K562 (cell line): ENCODE measurements at places on chromosomes 7 and 10. TPM values are rescaled to one million over a fixed set of nuclear protein-coding genes. Genes with fewer than 3 reads are reported as not detected.
A peak's percentile ranks its signal among the peaks of the same experiment; 100 is the strongest.

GRCh38 chr10:76554033-76554408 lies 1083.6 kb downstream of the KCNMA1 start:
- no peaks in the 10 kb centered on the region for H3K27me3 ChIP-seq
- H3K4me1 ChIP-seq: no peaks in the 10 kb centered on the region
- no peak overlapping the region for H3K4me3 ChIP-seq
- no peaks in the 10 kb centered on the region for H3K36me3 ChIP-seq
- H3K27ac ChIP-seq: no peak overlapping the region

TSPAN13 gene
- 26.8 and 28.9 TPM in 2 replicates for total RNA-seq

- H3K4me3 ChIP-seq: no peak overlapping the region
- H3K27me3 ChIP-seq: no peaks in the 10 kb centered on the region
- H3K4me1 ChIP-seq: peaks cover 27% of the 10 kb centered on the region
- peaks cover 12% of the 10 kb centered on the region; the same call in 1 of the 3 replicates for H3K36me3 ChIP-seq
- no peak overlapping the region for H3K27ac ChIP-seq
Measured at GRCh38 chr7:1981201-1981877, 251.4 kb downstream of the MAD1L1 start.

DNA sequence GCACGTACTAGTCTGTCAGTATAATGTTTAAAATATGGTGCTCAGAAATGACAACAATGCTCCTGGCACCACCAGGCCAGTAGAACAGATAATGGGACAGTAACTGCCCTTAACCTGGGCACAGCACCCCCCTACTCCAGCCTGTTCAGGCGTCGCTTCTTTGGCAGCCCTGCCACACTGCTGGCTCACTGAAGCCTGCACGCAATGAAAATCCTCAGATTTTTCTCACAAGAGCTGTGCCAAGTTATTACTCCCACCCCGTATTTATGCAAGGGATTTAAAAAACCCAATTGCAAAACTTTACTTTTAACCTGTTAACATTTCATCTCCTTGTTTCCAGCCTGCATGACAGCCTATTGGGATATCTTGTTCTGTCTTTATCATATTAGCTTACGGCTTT lies 56.6 kb upstream of the LAMB1 start:
- H3K27ac ChIP-seq: no peak overlapping the region
- H3K4me3 ChIP-seq: no peak overlapping the region
- H3K4me1 ChIP-seq: no peaks in the 10 kb centered on the region
- no peaks in the 10 kb centered on the region for H3K27me3 ChIP-seq

- H3K4me3 ChIP-seq: no peak overlapping the region
- H3K27me3 ChIP-seq: peaks cover 44% of the 10 kb centered on the region
- no peak overlapping the region for H3K27ac ChIP-seq
- H3K36me3 ChIP-seq: no peaks in the 10 kb centered on the region
- DNase-seq: no peak
- no peaks in the 10 kb centered on the region; the same call in 2 of the 3 replicates for H3K4me1 ChIP-seq
Measured at GRCh38 chr7:150449206-150449952, 1.1 kb upstream of the GIMAP8 start.

DNA sequence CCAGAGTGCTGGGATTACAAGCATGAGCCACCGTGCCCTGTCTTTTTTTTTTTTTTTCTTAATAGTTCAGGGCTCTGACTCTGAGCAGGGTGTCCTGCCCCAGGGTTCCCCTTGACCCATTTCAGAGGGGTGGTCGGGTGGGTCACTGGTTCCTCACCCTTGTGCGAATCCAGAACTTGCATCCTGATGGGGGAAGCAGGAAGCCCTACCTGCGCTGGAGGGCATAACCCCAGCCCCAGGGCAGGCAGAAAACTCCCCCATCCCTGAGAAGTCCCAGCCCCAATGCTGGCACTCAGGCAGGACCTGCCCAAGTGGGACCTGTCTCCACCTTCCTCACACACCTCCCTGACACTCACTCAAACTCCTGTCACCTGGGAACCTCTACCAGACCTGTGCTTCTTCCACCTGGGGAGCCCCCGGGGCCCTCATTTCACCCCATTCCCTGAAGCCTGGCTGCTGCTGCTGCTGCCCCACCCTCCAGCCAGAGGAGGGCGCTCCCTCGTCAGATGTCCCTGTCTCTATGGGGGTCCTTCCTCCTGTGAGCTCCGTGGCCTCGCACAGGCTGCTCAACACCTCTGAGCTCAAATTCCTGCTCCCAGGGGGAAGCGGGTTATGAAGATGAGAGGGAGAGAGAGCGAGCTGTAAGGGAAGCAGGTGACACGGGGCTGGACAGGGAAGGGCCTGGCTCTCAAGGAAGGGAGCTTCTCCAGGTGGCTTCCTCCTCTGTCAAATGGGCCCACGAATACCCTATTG lies 15.1 kb upstream of the ZNF273 start:
- no peak overlapping the region for H3K27ac ChIP-seq
- H3K4me3 ChIP-seq: no peak overlapping the region
- no peak for DNase-seq
- no peaks in the 10 kb centered on the region for H3K27me3 ChIP-seq
- H3K4me1 ChIP-seq: peaks cover 34% of the 10 kb centered on the region; the same call in 2 of the 3 replicates
- H3K36me3 ChIP-seq: no peaks in the 10 kb centered on the region

DNA sequence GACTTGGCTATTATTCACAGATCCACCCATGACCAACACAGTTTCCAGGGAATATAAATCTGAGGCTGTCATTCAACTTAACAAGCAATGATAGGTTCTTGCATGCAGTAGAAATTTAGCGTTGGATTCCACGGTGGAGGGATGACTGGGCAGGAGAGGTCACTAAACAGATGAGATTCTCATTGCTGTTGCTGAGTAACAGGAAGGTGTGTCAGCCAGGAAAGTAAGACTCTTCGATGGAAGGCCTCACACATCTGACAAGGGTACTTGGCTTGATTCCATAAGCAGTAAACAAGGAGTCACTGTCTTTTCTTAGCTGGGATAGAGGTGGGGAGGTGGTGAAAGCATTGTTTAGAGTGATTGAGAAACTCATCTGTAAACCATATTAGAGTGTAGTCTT lies 1152.0 kb downstream of the SORCS3 start:
- H3K36me3 ChIP-seq: no peaks in the 10 kb centered on the region
- H3K27ac ChIP-seq: no peak overlapping the region
- no peaks in the 10 kb centered on the region for H3K4me1 ChIP-seq
- H3K4me3 ChIP-seq: no peak overlapping the region
- no peaks in the 10 kb centered on the region for H3K27me3 ChIP-seq
- no peak for DNase-seq

DNA sequence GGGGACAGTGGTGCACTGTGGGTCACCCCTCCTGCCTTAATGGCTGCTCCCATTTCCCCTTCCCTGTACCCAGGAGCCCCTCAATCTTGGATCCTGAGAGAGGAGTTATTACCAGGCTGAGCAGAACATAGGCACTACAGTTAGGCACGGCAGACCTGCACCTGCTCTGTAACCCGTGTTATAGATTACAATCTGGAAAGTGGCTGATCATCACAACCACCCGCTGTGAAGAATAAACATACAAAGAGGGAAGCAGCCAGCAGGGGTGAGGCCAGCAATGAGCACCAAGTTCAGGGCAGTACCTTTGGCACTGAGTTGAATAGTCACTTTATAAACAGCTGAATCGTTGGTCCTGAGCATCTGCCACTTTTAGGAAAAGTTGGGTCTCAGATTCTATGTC lies 1.7 kb downstream of the CDHR1 start:
- DNase-seq: no peak
- peaks cover 23% of the 10 kb centered on the region for H3K4me1 ChIP-seq
- no peak overlapping the region for H3K4me3 ChIP-seq
- H3K36me3 ChIP-seq: no peaks in the 10 kb centered on the region

DNA sequence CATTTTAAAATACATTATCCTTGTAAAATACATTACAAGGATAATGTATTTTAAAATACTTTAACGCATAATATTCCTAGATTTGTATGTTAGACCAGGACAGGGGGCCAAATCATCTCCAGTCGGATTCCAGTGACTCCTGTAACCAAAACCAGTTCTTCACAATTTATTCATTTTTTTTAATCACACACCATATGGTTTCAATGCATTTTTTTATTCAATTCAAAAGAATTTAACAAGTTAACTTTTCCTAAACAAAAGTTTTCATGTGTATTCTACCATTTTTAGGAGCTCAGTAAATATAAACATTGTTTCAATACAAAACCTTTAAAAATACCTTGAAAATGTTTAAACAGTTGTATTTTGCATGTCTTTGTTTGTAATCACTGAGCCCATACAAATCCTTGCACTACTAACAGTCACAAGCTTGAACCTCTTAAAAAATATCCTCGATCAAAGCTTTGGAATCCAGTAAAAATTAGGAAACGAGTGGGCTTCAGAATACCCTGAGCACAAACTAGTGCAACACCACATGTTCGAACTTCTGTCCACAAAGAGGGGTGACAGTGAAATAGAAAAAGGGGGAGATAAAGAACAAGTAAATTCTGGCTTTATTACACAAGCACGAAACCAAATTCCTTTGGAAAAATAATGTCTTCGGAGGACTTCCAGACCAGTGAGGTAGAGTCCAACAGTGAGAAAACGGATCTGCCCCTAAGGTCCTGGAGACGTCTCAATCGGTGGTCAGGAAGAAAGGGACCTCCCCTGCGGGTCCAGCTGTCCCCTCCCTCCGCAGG lies 1.6 kb downstream of the CCDC71L start:
- peak overlapping the region; percentile 92 for H3K27ac ChIP-seq
- DNase-seq: no peak
- no peaks in the 10 kb centered on the region for H3K27me3 ChIP-seq
- peaks cover 6% of the 10 kb centered on the region; the same call in 1 of the 3 replicates for H3K36me3 ChIP-seq
- H3K4me1 ChIP-seq: peaks cover 11% of the 10 kb centered on the region; the same call in 1 of the 2 replicates
- peak overlapping the region; percentile 73 for H3K4me3 ChIP-seq

DNA sequence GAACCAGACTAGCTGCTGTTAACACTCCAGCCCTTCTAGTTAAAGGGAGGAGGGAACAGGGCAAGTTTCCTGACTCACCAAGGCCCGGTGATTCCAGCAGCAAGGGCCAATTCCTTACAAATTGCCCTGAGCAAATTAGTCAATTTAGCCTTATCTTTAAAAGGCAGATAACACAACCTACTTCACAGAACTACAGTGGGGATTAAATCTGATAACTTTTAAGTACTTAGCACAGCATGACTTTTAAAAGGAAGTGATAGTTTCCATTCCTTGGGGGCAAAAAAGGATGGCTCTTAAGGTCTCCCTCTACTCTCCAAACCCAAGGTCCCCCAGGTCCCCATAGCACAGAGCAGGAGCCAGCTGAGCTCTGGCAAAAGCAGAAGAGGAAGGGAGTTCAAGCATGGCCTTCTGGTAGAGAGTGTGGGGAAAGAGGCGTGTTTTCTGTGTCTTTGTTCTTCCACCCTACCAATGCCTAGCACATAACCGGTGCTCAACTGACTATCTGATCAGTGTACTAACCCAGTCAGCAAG lies 4.0 kb downstream of the CDCA7L start:
- H3K4me3 ChIP-seq: no peak overlapping the region
- no peaks in the 10 kb centered on the region for H3K36me3 ChIP-seq
- no peak for DNase-seq
- peaks cover 16% of the 10 kb centered on the region for H3K4me1 ChIP-seq
- H3K27ac ChIP-seq: no peak overlapping the region
- peaks cover 6% of the 10 kb centered on the region for H3K27me3 ChIP-seq

GRCh38 chr7:40584667-40585433 lies 450.0 kb downstream of the SUGCT start:
- H3K36me3 ChIP-seq: no peaks in the 10 kb centered on the region
- no peak for DNase-seq
- no peaks in the 10 kb centered on the region for H3K4me1 ChIP-seq
- no peaks in the 10 kb centered on the region for H3K27me3 ChIP-seq
- no peak overlapping the region for H3K27ac ChIP-seq

DNA sequence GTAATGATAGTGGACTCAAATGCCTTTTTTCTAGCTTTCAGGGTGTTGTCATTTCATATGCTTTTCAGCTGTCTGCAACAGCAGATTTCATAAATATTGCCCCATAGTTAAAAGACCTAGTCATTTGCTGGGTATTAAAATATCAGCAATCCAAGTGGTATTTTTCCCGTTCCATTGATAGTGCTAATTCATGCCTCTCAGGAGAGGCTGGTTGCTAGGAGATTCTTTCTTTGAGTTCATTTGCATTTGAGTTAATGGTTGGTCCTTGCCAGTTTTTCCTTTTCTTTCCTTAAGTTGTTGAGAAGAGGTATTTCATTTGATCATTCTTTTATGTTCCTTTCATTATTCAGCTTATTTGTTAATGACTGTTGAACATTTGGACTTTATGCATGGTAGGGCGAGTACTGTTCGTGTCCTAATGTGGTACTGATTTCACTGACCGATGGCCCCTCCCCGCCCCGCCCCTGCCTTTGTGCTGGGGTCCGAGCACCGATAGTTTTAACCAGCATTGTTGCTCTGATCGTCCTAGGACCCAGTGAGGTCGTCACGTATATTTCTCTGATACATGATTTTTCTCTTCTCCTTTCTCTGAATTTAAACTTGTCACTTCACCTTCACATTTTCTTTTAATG lies 128.6 kb downstream of the CCNY start:
- peaks cover 72% of the 10 kb centered on the region for H3K4me1 ChIP-seq
- no peak for DNase-seq
- no peak overlapping the region for H3K27ac ChIP-seq
- H3K36me3 ChIP-seq: no peaks in the 10 kb centered on the region
- H3K27me3 ChIP-seq: no peaks in the 10 kb centered on the region
- H3K4me3 ChIP-seq: no peak overlapping the region

GRCh38 chr10:74208997-74209396 lies 58.0 kb downstream of the ADK start:
- H3K4me3 ChIP-seq: no peak overlapping the region
- DNase-seq: no peak
- H3K27me3 ChIP-seq: no peaks in the 10 kb centered on the region
- no peak overlapping the region for H3K27ac ChIP-seq

BMPER gene
- not detected in 2 replicates for total RNA-seq

GRCh38 chr7:47373871-47374451 lies 207.9 kb downstream of the TNS3 start:
- peaks cover 10% of the 10 kb centered on the region; the same call in 2 of the 3 replicates for H3K27me3 ChIP-seq
- no peaks in the 10 kb centered on the region; the same call in 1 of the 2 replicates for H3K4me1 ChIP-seq
- no peak overlapping the region for H3K27ac ChIP-seq
- H3K36me3 ChIP-seq: no peaks in the 10 kb centered on the region
- DNase-seq: no peak

AMZ1 gene
- total RNA-seq: not detected in 2 replicates

DNA sequence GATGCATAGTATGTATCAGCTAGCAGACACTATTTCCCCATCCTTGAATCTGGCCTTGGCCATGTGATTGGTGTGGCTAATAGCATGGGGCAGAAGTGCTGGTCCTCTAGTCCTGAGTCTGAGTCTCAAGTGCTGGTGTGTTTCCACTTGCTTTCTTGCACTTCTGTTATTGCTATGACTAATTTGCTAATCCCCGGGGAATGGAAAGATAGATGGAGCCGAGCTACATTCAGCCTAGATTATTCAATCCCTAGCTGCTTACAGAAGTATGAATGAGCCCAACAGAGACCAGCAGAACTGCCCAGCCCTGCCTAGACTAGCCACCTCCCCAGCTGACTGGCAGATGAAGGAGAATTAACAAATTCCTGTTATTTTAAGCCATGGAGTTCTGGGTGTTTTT lies 53.2 kb upstream of the SYPL1 start:
- no peaks in the 10 kb centered on the region for H3K36me3 ChIP-seq
- DNase-seq: no peak
- H3K4me1 ChIP-seq: no peaks in the 10 kb centered on the region
- H3K27me3 ChIP-seq: peaks cover 13% of the 10 kb centered on the region; the same call in 1 of the 2 replicates
- H3K4me3 ChIP-seq: no peak overlapping the region
